ENCODE measurements at places on chromosomes 3 and 15.

GRCh38 chr3:39638301-39638700 is 170.8 kb downstream of the MOBP start:
- no peak for DNase-seq

DNA sequence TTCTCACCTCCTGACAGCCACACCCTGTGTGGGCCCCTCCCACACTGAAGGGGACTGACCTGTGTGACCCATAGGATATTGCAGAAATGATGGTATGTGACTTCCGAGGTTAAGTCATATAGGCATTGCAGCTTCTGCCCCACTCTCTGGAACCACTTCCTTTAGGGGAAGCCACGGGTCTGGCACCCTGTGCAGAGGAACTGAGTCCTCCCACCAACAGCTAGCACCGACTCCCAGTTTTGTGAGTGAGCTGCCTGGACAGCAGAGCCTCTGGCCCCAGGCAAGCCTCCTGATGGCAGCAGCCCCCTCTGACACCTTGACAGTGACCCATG is 24.6 kb upstream of the SLC6A6 start:
- DNase-seq = no peak

DNA sequence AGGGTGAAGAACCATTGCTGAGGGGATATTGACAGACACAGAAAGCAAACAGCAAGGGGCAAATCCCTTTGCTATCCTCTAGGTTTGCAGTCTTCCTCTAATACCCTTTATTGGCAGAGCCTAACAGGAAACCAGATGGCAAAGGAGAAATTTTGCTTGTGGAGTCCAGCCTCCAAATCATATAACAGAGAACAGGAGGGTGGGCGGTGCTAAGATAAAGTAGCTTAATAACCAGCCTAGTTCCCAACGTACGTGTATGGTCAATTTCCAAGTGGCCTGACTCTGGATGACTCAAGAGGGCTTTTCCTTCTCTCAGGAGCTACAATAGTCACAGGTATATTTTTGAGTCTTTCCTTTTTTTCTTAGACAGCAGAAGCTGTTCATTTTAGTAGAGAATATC is 404.5 kb downstream of the PDCD6IP start:
- no peak for DNase-seq

GRCh38 chr3:183028416-183028815 is 48.1 kb upstream of the DCUN1D1 start:
- DNase-seq = no peak

GRCh38 chr3:192570315-192570714 is 157.0 kb downstream of the FGF12 start:
- DNase-seq = no peak

DNA sequence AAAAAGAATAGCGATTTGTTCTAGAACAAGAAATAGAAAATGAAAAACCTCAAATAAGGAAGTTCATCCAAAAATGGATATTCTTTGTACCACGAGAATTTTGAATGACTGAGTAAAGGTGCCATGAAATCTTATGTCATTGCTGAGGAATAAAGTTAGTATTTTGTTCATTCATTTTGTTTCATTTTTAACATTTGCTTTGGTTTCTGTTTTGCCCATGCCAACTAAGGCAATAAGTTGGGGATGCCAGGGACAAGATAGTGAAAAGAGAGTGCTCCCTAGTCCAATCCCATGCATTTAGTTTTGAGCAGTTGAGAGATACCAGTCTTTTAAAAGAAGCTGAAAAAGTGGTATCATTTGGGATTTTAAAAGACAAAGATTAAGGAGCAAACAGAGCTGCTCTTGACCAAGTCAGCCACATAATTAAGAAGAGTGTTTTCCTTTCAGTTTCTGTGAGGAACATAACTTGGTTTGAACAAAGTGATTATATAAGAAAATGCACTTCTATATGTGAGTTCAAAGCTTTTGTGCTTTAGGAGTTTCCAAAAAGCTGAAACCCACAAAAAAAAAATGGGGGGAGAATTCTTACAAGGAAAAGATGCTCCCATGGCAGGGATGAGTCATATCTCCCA is 201.4 kb downstream of the PLOD2 start:
- DNase-seq = no peak

DNA sequence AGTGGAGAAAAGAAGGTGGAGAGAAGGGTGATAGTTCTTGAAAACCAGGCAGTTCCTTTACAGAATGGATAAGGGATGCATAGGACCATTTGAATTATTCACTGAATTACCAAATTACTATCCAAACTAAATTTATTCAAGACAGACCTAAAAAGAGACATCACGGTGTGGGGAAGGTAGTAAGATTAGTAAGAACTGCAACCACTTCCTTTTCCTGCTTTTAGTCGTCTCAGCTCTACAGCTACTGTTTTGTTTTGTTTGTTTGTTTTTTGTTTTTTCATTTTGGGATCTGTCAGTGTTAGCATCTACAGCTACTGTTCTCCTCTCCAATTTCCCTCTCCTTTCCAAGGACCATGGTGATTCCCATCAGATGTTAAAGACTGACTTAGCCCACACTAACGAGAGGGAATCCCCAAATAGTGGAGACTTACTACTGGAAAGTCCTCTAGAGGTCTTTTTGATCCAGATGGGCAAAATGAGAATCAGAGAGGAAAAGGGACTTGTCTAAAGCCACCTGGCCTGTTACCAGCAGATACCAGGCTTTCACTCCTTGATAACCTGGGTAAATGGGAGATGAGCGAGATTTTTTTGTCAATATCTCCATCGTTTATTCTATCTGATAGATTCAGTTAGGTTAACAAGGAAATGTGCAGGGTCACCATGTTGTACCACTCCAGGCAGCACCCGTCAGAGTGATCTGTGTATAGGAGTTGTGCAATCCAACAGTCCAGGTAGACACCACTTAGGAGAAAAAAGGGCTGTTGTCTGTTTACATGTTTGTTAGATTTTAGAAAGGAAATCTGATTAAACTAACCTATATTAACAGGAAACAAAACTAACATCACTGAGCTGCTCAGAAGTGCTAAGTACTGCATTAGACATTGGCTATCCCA is 6.0 kb downstream of the HCLS1 start:
- DNase-seq = no peak

GRCh38 chr15:39434751-39435238 is 146.1 kb upstream of the THBS1 start:
- no peak for DNase-seq

DNA sequence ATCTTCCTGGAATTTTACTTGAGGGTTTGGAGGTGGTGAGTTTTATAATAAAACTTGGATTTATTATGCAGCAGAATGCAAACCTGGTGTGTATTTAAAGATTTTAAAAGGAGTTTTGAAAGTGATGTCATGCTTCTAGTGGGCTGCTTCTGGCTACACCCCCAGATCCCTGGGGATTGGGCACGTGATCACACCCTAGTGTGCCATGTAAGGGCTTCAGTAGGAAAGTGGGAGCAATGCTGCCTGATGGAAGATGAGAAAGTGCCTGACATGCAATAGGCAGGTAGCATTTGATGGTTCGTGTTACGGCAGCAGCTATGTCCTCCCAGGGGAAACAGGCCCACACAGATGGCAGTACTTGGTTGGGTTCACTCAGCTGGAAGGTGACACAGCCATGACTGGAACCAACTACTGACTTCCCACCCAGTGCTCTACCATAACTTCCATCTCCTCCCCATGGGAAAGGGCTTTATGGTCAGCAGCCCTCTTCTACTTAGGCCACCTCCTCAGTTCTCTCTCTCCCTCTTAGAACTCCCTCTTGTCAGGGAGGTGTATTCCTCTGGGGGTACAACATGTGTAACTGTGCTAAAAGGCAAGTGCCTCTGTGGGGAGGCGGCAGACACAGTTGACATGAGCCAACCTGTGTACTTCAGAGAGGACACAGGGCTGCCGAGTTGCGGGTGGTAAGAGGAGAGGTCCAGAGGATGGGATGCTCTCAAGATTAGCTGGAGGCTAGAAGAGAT is 5.6 kb downstream of the ITPKA start:
- no peak for DNase-seq

GRCh38 chr3:97485206-97485605 is 279.4 kb upstream of the ARL6 start:
- no peak for DNase-seq

GRCh38 chr3:115021061-115021460 is 126.0 kb downstream of the ZBTB20 start:
- no peak for DNase-seq

DNA sequence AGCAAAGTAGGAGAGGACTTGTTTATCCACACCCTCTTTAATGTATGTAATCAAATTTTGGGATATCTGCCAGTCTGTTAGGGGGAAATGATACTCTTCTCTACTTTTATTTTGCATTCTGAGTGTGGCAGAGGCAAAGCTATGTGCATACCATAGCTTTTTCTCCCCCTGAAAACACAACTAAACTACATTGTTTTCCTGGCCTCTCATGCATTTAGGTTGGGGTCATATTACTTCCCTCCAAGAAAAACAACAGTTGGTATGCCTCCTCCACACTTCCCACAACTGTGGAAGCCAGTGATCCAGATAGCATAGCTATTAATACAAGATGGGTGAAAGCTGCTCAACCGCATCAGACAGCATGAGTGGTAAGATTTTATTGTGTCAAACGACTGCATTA is 6.9 kb downstream of the RPL15 start:
- DNase-seq = no peak

- no peak for DNase-seq
Observed at GRCh38 chr3:29755416-29755815, 474.5 kb downstream of the RBMS3 start.

DNA sequence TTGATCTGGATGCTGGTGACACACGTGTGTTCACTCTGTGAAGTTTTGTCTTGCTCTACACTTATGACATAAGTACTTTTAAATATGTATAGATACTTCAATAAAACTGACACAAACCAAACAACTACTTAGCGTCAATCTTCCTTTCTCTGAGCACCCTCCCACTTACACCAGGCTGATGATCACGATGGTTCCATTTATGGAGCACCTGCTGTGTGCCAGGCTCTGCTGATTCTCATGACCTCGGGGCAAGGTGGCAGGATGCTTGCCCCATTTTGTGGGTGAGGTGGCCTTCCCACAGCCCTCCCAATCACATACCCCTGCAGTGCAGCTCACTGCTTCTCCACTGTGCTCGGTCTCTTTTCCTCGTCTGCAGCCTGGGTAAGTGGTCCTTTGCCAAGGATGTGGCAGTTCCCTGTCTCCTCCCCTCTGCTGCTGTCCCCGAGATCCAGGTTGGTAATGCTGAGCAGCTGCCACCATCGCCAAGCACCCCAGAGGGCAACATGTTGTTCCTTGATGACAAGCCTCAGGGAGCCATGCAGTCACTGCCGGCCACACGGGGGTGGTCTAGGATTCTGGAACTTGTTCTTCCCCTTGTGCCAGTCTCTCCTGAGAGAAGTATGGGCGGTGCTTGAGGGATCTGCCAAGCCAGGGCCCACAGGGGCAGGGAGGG is 20.6 kb upstream of the ADCY5 start:
- DNase-seq = no peak

GRCh38 chr15:58454950-58455401 is 23.2 kb downstream of the LIPC start:
- DNase-seq = no peak

DNA sequence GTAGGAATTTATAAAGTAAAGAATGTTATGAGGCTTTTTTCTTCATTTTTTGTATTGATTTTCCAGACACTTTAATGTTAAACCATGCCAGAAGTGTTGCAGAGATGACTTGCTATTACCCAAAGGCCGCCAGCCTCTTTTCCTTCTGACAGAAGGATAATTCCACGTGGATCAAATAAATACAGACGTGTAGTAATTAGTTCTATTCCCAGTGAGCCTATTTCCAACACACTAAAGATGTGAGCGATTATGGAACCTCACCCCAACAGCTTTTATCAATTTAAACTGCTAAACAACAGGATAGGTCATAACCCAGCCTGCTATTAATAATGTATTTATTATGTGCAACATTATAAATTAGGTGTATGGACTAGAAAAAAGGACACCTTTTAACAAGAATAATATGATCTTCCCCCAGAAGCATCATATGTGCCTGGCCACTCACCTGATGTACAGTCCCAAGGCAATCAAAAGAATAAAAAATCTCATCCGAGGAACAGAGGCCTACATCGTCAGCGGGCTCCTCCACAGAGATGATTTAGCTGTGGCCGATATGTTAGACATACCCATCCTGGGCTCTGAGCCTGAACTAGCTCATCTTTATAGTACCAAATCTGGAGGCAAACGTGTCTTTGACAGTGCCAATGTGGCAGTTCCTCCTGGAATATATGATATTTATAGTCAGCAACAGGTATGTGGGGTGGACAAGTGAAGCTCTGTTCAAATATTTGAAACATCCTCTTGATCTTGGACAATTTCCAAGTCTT is 125.9 kb upstream of the C15orf61 start:
- no peak for DNase-seq

GRCh38 chr3:186983659-186984058 is 53.3 kb downstream of the ST6GAL1 start:
- DNase-seq = no peak

GRCh38 chr15:69546182-69546581 is 93.6 kb downstream of the RPLP1 start:
- DNase-seq = no peak

Measured in activated CD4-positive, CD25-positive, alpha-beta regulatory T cell treated with anti-CD3 and anti-CD28 coated beads, Interleukin-2, amount 50 U/mL, for 72 hours (primary cell).